ENCODE measurements at places on chromosomes 7 and 10.

GRCh38 chr7:74129887-74130286 lies 44.3 kb upstream of the EIF4H start:
- no peak for DNase-seq

DNA sequence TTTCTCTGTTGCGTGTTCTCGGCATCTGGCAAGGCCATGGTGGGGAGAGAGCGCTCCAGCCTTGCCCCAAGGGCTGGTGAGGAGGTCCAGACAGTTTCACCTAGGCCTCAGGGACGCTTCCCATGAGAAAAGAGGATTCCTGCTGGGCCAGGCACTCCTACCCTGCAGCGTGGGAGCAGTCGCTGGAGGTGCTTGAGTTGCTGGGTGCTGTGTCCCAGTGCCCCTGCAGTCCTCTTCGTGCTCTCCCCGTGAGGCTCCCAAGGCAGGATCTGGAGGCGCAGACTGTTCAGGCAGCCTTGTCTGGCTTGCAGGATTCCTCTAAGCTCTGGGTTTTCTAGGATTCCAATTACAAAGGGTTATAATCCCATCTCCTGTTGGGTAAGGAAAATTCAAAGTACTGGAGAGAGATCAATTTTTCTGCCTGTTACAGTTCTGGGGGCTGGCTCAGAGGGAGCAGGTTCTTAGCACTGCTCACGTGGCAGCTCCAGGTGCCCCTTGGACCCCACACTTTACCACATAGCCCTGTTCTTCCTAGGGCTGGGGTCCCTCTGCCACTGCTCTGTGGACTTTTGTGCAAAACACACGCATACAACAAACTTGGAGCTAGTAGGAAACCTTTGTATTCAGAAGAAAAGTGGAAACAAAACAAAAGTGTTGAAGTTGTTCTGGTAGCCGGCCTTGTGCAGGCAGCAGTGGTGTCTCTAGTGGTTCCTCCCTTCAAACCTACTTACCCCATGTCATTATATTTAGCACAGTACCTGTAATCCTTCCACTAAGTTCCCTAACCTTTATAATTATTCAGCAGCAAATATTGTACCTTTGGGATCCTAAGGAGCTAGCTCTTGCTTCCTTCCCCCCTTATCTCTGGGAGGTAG lies 60.5 kb downstream of the CCNY start:
- no peak for DNase-seq

- DNase-seq, result no peak
These were observed 3.1 kb downstream of the PAX2 start for GRCh38 chr10:100748231-100749058.

- DNase-seq, result no peak
These were observed 312.5 kb downstream of the SUGCT start for GRCh38 chr7:40447345-40447744.

DNA sequence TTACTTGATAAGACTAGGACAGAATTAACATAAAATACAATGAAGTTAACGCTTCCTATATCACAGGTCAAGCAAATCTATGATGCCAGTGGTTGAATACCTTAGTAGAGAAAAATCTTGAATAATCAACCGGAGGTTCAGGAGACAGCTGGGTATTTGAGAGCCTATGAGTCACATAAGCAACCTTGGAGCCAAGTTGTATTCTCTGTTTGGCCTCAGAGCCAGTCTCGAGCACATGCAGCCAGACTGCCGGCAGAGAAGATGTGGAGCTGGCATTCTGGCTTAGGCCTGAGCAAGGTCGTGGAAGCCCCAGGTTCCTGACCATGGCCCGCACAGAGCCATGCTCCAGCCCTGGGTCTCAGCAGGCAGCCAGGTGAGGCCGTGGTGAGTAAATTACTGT lies 90.3 kb downstream of the FAM204A start:
- DNase-seq, result no peak

- no peak for DNase-seq
These were observed 16.9 kb upstream of the ATP6V0A4 start for GRCh38 chr7:138814816-138815332.

- DNase-seq, result no peak
These were observed 28.7 kb downstream of the GIMAP8 start for GRCh38 chr7:150479023-150479716.

- DNase-seq, result no peak
These were observed 4.1 kb upstream of the CHN2 start for GRCh38 chr7:29190349-29191045.

DNA sequence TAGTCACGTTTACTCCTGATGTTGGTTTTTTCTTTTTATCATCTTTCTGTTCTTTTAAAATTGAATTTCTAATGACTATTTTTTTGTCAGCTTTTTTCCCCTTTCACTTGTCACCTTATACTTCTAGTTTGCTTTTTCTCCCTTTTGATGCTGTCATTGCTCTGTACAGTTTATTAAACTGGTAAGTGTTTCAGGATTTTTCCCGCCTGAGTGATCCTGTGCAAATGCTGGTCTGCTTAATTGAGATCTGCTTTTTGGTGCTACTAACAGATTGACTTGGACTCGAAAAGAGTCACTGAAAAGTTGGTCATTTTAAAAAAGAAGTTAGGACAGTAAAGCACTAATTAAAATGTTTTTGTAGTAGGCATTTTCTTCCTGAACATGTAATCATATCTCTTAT lies 95.2 kb downstream of the PHTF2 start:
- no peak for DNase-seq

- peak; percentile 12 for DNase-seq
These were observed 87.9 kb downstream of the VIPR2 start for GRCh38 chr7:159056737-159057136.

Data from left lobe of liver (tissue), 2 donors.